ENCODE measurements at places on chromosomes 5 and 9.

GRCh38 chr9:95974389-95974788 lies 98.9 kb downstream of the ERCC6L2 start:
- no peak for DNase-seq

- no peak for DNase-seq
Measured at GRCh38 chr5:136907371-136907770, 542.0 kb upstream of the TRPC7 start.

GRCh38 chr5:171152382-171152781 lies 156.7 kb upstream of the TLX3 start:
- DNase-seq = no peak

- no peak for DNase-seq
Measured at GRCh38 chr9:2568689-2569088, 52.9 kb upstream of the VLDLR start.

DNA sequence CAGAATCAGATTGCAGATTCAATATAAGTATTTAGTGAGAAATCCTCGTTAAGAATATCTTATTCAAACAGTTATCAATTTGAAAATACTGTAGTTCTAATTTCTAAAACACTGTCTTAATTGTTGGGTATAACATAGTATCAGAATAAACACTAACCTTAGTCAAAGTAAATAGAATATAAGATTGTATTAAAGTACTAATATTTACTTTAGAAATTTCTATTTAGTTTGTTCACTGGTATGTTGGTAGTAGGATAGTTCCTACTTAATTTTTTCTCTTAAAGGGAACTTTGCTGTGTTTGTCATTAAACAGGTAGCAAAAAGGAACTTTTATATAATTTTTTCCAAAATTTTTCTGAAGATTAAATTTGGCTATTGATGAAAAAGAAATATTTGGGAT lies 42.3 kb downstream of the FAM174A start:
- DNase-seq = no peak

- DNase-seq = no peak
Measured at GRCh38 chr5:140553657-140554056, 3.6 kb downstream of the SRA1 start.

DNA sequence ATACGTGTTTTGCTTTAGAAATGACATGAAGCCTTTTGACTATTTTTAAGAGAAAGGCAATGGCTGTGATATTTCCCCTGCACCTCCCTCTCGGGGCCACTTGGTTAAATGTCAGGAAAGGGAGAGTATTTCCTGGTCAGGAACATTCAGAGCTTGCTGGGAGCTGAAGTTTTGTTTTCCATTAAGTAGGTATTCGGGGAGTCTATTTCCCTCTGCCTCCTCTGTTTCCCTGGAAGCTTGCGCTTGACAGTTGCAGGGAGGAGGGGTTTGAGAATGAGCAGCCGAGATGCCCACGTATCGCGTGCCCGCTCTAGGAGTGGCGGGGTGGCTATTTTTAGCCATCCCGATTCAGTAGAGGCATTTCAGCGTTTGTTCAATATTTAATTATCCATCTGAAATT lies 6.7 kb downstream of the DAB2IP start:
- no peak for DNase-seq

- no peak for DNase-seq
Measured at GRCh38 chr5:153367466-153367865, 123.0 kb upstream of the GRIA1 start.

- DNase-seq = no peak
Measured at GRCh38 chr9:3455717-3456116, 70.1 kb downstream of the RFX3 start.

GRCh38 chr9:123834218-123834888 lies 95.6 kb downstream of the DENND1A start:
- DNase-seq = peak; percentile 19

GRCh38 chr9:124209774-124210173 lies 48.0 kb upstream of the NEK6 start:
- no peak for DNase-seq

DNA sequence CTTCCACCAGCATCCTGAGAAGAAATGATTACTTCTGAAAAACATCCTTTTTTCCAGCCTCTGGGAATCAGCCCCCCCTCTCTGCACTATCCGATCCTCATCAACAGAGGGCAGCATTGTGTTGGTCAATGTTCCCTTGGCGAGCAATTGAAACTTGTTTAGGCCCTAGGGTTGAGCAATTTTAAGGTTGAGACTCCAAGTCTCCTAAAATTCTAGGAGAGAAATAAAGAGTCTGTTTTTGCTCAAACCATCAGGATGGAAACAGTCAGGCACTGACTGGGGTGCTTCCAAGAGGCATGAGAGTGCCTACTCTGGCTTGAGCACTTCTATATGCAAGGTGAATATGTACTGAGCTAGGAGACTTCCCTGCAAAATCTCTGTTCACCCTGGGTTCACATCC lies 12.4 kb upstream of the CYFIP2 start:
- DNase-seq = no peak

DNA sequence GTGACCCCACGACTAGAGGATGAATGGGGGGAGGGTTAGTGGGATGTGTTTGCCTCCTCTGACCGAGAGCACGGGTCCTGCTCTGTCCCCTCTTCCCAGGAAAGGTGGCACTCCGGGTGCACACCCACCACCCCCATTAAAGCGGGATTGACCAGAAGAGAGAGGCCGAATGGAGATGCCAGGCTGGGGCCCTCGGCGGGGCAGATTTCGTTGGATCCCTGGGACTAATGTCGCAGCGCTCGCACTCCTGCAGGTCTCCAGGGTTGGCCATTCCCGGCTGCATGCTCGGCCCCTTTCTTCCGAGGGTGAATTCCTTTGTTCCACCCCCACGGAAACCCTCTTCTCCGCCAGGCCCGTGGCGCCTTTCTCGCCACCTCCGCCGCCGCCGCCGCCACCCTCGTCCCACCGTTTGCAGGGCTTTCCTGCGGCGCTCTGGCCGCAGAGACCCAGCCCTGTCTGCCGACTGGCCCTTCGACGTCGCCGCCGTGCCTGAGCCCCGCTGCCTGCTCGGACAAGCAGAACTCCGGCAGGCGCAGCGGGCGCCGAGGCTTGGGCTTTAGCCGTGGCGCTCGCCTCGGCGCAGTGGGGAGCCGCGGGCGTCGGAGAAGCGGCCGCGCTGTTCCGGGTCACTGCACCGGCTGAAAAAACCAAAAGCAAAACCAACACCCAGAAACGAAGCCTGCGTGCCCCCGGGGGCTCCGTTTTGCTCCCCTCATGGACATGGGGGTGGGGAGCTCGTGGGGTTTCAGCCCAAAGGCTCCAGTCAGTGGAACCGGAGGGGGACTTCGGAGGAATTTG lies 11.8 kb downstream of the LMX1B start:
- no peak for DNase-seq

- no peak for DNase-seq
Measured at GRCh38 chr9:107246259-107247254, 36.5 kb upstream of the RAD23B start.

GRCh38 chr5:68216245-68217046 lies 890 bp downstream of the PIK3R1 start:
- no peak for DNase-seq

- no peak for DNase-seq
Measured at GRCh38 chr9:129437626-129438323, 183.1 kb downstream of the C9orf50 start.

DNA sequence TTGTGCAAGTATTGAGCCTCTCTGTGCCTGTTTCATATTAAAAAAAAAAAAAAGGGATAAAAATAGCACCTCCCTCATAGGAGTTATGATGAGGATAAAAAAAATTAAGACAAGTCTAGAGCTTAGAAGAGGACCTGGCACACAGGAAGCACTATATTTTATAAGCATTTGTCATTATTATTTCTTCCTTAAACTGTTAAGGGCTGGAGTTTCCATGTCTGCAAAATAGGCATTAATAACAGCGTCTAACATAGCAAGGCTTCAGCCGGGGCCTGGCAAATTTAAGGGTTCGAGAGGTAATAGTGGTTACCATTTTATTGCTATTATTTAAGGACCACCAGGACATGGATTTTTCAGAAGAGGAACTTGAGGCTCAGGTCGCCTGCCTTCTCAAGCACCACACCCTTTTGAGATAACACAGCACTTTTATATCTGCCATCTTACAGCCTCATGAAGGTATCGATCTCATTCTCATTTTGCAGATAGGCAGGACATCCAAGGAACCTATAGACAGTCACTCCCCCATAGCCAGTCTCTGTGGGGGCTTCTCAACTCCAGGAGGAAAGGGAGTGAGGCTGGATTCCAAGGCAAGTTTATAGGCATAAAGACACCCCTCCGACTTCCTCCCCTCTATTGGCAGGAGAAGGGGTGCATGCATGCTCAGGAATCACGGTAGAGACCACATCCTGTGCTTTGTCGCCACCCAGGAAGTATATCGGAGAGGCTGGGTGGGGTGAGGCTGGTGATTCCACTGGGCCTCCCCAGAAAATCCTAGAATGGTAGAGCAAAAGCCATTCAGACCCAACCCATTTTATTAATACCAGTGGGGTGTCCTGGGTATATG lies 2.4 kb downstream of the ANXA6 start:
- no peak for DNase-seq

GRCh38 chr9:77975036-77975435 lies 56.6 kb downstream of the GNAQ start:
- DNase-seq = no peak

DNA sequence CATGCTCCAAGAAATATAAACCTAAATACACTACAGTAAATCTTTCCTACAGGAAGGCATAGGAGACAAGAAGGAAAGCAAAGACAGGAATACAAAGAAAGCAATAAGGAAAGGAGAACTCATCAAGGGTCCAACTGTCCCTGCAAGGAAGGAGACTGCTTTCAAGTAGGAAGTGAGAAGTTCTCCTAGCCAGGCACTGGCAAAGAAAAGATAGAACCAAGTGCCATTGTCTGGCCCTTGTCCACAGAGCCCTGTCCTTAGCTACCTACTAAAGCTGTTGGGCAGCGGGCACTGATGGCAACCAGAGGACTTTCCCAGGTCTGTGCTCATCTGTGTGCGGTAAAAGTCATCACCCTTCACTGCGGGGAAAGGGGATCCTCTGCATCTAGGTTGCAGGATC lies 108.2 kb downstream of the KLHL3 start:
- no peak for DNase-seq

DNA sequence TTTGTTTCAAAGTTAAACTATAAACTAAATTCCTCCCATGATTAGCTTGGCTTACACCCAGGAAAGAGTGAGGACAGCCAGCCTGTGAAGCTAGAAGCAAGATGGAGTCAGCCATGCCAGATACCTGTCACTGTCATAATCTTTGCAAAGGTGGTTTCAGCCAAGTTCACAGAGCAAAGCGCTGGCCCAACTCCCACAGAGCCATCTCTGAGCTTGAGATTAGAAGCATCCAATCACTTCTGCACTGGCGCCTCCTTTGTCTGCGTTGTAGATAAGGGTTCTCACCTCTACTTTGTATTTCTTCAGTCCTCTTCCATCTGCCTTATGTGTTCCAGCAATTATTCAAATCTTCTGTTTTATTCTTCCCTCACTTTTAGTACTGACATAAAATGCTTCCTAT lies 119.4 kb upstream of the ACO1 start:
- no peak for DNase-seq

DNA sequence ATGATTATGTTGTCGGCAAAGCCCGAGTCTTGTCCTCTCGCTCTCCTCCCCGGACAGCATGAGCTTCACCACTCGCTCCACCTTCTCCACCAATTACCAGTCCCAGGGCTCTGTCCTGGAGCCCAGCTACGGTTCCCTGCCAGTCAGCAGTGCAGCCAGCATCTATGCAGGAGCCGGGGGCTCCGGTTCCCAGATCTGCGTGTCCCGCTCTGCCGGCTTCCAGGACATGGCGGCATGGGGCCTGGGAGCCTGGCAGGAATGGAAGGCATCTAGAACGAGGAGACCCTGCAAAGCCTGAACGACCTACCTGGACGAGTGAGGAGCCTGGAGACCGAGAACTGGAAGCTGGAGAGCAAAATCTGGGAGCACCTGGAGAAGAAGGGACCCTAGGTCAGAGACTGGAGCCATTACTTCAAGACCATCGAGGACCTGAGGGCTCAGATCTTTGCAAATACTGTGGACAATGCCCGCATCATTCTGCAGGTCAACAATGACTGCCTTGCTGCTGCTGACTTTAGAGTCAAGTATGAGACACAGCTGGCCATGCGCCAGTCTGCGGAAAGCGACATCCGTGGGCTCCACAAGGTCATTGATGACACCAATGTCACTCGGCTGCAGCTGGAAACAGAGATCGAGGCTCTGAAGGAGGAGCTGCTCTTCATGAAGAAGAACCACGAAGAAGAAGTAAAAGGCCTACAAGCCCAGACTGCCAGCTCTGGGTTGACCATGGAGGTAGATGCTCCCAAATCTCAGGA lies 101.3 kb upstream of the MAN2A1 start:
- DNase-seq = no peak

DNA sequence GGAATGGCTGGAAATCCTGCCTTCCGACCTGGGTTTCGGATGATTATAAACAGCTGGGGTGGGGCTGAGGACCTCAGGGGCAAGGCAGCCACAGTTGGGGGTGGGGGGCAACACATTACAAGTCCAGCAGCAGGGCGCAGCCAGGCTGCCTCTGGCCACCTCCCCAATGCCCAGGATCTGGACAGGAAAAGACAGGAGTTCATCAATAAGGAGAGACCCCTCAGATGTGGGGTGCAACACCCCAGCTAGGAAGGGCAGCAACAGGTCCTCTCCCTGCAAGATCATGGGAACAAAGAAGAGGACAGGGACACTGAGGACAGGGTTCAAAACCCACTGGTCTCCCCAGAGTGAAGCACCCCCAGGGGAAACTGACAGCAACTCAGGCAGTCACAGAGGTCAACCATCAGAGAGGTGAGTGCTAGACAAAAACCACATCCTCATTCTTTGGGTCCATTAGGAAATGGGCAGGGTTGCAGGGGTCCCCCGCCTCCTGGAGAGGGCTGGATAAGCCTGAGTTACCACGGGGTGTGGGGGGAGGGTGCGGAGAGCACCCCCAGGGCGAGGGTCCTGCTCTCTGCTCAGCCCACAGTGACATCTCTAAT lies 33.5 kb downstream of the SEMA4D start:
- DNase-seq = no peak

- DNase-seq = no peak
Measured at GRCh38 chr9:134055981-134056461, 11.8 kb downstream of the BRD3 start.

GRCh38 chr5:98455665-98456064 lies 317.8 kb upstream of the RGMB start:
- DNase-seq = no peak

- DNase-seq = no peak
Measured at GRCh38 chr5:40165106-40165788, 514.5 kb upstream of the PTGER4 start.

DNA sequence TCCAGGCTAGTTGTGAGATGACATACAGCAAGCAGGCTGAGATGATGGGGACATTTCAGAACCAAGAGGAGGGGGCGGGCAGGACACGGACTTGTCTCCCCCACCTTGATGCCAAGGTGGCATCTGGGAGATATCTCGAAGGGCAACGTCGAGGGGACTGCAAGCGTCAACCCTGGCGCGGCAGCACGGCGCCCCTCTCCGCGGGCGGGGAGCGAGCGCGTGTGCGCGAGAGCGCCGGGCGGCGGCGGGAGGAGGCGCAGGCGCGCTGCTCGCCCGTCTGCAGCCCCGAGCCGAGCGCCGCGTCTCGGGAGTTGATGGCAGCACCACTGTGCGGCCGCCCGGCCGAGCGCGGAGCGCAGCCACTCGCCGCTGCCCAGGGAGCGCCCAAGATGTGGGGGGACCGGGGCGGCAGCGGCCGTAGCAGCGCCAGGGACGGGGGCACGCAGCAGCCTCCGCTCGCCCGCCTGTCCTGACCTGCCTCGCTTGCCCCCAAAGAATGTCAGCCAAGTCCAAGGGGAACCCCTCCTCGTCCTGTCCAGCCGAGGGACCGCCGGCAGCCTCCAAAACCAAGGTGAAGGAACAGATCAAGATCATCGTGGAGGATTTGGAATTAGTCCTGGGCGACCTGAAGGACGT lies at the start of gene PRR16:
Gene PRR16 (plus strand): TSS at position 310 of the 636 bp plus-strand sequence.
- DNase-seq = no peak

Measured in renal cortex interstitium (tissue), 15 donors.